ENCODE measurements at places on chromosomes 7 and 10. TPM values are rescaled to one million over a fixed set of nuclear protein-coding genes. Genes with fewer than 3 reads are reported as not detected.

TMEM176B gene
- total RNA-seq: 108 TPM

DNA sequence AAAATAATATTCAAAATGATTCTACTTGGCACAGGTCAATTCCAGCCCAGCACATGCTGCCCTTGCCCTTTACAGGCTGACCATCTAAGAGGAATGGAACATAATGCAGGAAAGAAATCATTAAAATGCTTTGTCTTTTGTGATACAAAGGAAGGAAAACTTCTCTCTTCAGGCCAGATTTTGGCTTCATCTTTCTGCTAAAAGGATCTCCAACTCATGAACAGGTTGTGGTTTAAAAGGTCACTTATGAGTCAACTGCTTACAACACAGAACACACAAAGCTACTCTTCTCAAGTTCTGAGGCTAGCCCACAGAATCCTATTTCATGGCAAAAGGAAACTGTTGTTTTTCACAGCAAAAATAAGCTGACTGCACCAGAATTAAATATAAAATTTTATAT lies 197.1 kb downstream of the DOCK4 start:
- DNase-seq: no peak

DNA sequence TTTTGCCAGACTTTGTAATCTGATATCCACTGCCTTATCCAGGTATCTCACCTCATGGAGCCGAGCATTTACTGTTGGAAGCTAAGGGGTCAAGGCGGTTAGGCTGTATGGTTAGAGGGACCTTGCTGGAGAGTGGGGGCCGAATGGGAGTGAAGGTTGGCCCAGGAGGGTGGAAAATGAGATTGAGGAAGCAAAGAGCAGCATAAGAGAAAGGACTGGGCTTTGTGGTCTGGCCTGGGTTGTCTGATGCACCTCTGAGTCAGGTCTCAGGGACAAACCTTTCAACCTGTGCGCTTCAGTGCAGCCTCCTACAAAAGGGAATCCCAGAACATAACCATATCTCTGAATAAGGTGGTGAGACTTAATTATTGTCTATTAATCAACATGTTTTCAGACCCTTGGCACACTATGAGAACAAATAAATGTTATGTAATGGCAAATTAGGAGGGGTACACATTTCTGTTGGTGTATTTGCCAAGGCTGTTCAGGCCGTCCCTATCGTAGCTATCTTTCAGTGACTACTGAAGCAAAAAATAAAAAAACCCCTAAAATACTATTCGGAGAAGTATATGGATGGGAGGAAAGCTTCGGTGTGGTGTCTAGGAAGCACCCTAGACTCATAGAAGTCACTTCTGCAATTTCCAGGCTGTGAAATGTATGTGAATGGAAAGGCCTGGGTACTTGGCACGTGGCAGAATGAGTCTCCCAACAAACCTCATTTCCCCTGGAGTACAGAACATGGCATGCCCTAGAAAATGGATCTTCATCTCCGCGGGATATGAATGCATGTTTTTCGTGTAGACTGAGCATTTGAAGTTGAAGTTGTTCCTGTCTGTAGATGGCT lies 4.3 kb downstream of the CAMK1D start:
- no peak for DNase-seq

ASB13 gene
- total RNA-seq: 17.9 TPM

CCDC146 gene
- 37.3 TPM for total RNA-seq

GRCh38 chr10:74424565-74424964 lies 273.5 kb downstream of the ADK start:
- DNase-seq: no peak

- DNase-seq: peak; percentile 78
Measured at GRCh38 chr10:98269435-98269912, 1.5 kb upstream of the LOXL4 start.

GRCh38 chr10:105347487-105347886 lies 706.4 kb downstream of the SORCS3 start:
- DNase-seq: no peak

DNA sequence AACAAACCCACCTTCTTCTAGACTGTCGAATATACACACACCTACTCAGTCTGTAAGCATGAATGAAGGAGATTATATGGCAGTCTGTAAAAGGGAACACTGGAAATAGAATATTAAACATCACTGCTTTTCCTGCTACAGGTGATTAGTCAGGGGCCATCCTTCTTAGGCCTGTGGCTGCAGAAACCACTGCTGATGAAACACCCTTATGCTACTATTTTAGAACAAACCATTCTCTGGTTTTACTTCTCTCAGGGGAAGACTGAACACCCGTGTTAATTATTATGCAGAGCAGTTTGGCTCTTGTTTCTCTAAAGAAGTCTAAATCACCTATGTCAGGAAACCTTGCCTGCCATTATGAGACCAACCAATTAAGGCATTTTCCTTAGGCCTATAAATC lies 351.1 kb upstream of the KLF6 start:
- DNase-seq: no peak

DNA sequence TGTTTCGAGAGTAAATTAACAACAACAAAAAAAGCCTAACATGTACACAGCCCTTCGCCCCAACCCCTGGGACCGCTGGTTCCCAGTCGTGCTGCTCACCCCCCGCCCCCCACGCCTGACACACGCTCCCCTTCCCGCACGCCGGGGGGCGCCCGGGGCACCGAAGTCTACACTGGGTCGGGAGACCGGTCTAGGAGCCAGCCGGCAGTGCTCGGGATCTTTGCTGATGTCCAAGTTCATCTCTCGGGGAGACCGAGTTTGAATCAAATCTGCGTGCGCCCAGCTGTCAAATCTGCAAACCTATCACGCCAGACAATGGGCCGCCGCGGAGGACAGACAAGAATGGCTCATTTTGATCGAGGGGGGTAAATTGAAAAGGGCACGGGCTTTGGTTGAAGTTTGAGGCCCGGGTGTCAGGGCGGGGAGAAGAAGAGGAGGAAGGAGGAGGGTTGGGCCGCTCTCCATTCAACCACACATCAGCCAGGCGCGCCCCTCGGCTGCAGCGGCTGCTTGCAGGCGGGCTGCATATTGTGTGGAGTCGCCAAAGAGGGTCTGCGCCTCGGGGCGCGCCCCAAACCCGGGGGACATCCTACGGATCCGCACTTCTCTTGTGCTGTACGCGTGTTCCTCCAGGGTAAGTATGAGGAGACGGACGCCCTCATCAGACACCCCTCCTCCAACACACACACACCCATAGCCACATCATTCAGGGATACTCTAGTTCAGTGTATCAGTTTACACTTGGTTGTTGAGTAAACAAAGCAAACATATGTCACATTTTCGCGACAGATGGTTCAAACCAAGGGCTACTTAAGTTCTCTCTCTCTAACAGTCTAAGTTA lies 1.3 kb upstream of the GFRA1 start:
- DNase-seq: peak; percentile 31

- DNase-seq: peak; percentile 47
Measured at GRCh38 chr10:127024685-127025435, 119.6 kb downstream of the DOCK1 start.

DNA sequence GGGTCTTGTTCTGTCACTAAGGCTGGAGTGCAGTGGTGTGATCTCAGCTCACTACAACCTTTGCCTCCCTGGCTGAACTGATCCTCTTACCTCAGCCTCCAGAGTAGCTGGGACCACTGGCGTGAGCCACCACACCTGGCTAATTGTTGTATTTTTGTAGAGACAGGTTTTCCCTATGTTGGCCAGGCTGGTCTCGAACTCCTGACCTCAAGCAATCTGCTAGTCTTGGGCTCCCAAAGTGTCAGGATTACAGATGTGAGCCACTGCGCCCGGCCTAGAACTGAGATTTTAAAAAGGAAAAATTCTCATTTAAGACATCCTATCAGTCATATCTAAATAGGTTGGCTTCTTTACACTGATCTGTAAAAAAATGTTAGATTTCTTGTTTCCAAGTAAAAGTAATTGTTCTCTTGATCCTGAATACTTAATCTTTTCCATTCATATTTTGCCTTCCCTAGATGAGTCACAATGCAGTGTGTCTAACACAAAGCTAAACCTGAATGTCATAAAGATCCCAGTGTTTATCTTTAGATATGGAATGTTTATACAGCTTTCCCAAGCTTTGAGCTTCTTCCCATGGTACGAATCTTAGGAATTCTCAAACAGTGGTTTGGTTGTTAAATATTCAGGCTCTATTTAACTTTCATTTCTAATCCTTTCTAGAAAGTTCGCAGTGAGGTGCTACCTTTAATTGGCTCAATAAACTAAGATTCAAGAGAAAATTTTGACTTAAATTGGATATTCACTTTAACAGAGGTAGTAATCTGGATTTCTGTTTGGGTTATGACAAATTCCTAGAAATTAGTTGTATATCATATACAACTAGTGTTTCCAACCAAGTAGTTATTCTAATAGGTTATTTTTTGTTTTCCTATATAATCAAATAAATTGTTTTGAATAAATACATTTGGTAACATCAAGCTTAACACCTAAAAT lies 12.1 kb upstream of the LAMB1 start:
- no peak for DNase-seq

DNA sequence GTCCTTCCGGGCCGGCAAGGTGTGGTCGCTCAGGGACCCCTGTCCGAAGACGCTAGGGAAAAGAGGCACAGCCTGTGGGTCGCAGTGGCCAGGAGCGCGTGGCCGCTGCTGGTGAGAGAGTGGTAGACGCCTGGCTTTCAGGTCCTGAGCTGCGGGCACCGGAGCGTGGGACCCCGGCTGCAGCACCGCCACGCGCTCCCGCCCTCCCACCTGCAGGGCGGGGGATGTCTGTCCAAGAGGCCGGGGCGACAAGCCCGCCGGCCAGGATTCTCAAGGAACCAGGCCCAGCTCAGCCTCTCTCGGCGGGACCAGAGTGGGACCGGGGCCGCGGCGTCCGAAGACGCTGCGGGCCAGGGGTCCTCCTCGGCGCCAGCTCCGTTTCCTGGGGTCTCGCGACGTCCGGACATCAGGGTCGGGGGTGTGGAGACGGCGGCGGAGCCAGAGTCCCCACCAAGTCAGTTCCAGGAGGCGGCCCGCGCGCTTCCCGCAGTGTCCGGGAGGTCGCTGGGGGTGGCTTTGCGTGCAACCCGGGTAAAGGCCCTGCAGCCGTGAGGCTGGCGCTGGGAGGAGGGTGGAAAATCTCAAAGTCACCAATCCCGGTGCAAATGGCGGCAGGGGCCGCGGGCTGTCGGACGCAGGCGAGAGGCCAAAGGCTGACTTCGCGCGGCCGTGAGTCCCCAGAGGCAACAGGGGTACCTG lies 5.5 kb downstream of the ZNF503 start:
- DNase-seq: peak; percentile 63

DNA sequence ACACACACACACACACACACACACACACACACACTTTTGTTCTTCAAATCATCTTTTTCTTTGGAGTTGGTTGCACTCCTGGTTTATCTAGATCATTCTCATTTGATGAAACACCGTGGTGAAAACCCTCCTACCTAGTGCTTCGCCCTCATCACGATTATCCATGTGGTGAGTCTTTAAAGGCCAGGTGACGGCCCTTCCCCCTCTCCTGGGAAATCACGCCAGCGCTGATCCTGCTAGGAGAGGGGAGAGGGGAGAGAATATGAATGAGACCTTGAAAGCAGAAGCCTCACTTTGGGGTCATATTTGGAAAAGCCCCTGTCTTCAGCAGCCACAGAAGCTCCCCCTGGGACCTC lies 103.9 kb upstream of the LRRC4 start:
- DNase-seq: no peak

DNA sequence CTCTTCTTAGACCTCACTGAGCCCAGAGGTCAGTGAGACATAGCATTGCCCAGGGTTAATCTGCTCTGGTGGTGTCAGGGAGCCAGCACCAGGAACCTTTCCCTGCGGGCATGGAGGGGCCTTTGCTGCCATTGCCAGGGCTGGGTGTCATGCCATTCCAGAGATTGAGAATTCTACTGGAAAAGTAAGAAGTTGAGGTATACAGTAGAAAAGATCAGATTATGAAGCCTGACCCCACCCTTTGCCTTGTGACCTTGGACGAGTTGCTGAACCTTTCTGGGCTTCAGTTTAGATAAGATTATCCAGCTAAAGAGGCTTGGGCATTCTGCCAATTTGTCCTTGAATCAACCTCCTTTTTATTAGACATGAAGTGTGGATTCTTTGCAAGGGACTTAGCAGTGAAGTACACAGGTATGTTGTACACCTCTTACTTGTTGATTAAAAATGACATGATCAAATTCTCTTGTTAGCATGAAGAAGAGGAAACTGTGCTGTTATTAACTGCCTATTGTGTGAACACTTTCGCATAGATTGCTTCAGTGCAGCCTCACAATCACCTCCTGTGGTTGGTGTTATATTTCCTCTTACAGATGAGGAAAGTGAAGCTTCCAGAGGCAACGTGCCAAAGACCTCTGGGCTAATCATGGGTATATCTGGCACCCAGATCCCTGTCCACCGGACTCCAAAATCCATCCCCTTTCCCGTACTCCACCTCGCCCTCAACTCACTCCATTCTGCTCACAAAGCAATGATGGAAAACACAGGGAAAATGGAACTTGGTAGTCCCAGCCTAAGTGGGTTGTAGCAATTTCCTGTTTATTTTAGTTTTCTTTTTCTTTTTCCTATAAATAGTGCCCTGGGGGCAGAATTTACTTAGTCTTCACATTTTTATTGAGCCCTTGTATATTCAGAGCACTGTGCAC lies 151.3 kb downstream of the CAMK1D start:
- peak; percentile 10 for DNase-seq

- DNase-seq: no peak
Measured at GRCh38 chr10:99004738-99005137, 230.9 kb downstream of the HPSE2 start.

LIPF gene
- total RNA-seq: not detected

DNA sequence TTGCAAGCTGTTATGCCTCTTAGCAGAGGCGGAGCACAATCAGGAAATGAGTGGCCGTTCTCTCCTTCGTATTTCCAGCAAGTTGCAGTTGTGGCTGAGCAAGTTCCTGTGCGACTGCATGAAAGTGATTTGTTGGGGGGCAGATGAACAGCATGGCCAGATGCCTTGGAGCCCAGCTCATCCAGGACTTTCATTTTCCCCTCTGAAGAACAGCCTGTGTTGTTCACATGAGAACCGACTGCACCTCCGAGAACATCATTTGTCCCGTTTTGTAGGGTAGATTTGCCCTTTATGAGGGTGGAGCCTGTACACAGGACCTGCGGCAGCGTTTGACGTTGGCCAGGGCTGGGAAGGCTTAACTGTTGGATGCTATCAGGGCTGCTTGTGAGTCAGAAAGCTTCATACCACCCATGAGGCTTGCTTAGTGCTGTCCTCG lies 4.4 kb downstream of the BAG3 start:
- DNase-seq: no peak

GRCh38 chr10:1526436-1527055 lies 210.8 kb downstream of the ADARB2 start:
- no peak for DNase-seq

GRCh38 chr10:63515002-63515763 lies 6.0 kb upstream of the REEP3 start:
- DNase-seq: no peak

- no peak for DNase-seq
Measured at GRCh38 chr7:73834626-73835191, 3.9 kb downstream of the CLDN4 start.

- no peak for DNase-seq
Measured at GRCh38 chr10:133125901-133126300, 34.1 kb upstream of the KNDC1 start.

GRCh38 chr10:68171539-68172080 lies 60.3 kb downstream of the ATOH7 start:
- DNase-seq: no peak

ZFYVE27 gene
- total RNA-seq: 30.1 TPM

GRCh38 chr10:48236199-48236621 lies 38.3 kb downstream of the FRMPD2 start:
- no peak for DNase-seq

Measured in ovary (tissue), 10 donors.